ENCODE measurements at places on chromosomes 2 and 18.

- no peak overlapping the region for H3K4me3 ChIP-seq
- H3K27me3 ChIP-seq: no peaks in the 10 kb centered on the region
- no peaks in the 10 kb centered on the region for H3K36me3 ChIP-seq
- no peaks in the 10 kb centered on the region for H3K4me1 ChIP-seq
Observed at GRCh38 chr2:95390881-95391321, 11.6 kb upstream of the FAHD2A start.

DNA sequence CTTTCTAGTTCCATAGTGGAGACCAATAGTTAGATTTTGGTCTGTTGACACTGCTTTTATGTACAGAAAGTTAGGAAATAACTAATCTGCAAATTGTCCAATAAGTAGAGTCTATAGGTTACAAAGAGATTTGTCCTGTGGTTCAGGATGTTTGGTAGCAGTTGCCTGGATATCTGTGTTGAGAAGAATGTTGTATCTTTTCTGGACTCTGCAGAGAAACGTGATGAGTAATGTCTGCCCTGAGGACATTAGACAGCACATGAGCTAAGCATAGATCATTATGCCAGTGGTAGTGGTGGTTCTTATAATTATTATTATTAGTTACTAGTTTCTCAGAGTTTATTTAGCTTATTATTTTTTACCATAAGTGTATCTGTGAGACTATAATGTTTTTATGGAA, 65.8 kb downstream of the ANKRD62 start:
- H3K4me1 ChIP-seq: no peaks in the 10 kb centered on the region
- no peak overlapping the region for H3K27ac ChIP-seq
- DNase-seq: no peak

DNA sequence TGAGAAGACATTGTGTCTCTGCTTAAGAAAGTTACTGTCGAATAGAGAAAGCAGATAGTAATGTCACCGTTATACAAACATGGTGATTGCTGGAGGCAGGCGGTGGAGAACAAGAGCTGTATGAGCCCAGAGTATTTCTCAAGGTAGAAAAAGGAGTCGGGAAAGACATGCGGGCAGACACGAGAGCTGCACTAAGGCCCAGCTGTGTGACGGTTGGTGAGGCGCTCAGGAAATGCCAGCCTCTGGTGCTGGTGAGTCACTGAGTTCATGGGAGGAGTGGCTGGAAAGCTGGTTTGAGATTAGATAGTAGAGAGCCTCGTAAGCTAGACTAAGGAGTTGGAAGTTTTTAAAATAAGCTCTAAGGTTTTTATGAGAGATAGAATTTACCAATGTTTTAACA, 390.9 kb upstream of the TRIB2 start:
- no peaks in the 10 kb centered on the region for H3K4me1 ChIP-seq
- no peaks in the 10 kb centered on the region for H3K27me3 ChIP-seq
- peak; percentile 58 for DNase-seq
- no peak overlapping the region for H3K4me3 ChIP-seq
- H3K27ac ChIP-seq: no peak overlapping the region

GRCh38 chr2:54176577-54176976, 61.2 kb downstream of the ACYP2 start:
- H3K4me1 ChIP-seq: no peaks in the 10 kb centered on the region
- DNase-seq: peak; percentile 76
- no peaks in the 10 kb centered on the region for H3K27me3 ChIP-seq
- H3K4me3 ChIP-seq: no peak overlapping the region
- H3K27ac ChIP-seq: no peak overlapping the region
- H3K36me3 ChIP-seq: no peaks in the 10 kb centered on the region

DNA sequence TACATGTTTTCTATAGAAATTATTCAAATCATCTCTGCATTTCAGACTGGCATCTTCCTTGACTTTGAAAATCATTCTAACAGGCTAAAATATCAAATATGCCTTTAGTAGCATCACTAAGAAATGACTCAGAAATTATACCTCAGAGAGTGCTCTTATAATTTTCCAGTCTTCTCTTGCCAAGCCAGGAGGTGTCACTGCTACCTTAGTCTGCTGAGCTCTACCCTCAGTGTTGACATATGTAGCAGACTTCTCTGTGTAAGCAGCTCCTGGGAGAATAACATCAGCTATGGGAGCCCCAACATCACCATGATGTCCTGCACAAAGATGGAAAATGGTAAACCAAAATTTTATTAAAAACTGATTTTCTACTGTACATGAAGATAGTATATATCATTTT, 31.6 kb downstream of the NDUFS1 start:
- H3K4me1 ChIP-seq: no peaks in the 10 kb centered on the region
- H3K4me3 ChIP-seq: no peak overlapping the region
- DNase-seq: peak; percentile 18

- no peak overlapping the region for H3K27ac ChIP-seq
- no peak overlapping the region for H3K4me3 ChIP-seq
- H3K4me1 ChIP-seq: no peaks in the 10 kb centered on the region
- DNase-seq: no peak
- no peaks in the 10 kb centered on the region for H3K36me3 ChIP-seq
Observed at GRCh38 chr2:235954888-235955480, 213.2 kb downstream of the GBX2 start.

DNA sequence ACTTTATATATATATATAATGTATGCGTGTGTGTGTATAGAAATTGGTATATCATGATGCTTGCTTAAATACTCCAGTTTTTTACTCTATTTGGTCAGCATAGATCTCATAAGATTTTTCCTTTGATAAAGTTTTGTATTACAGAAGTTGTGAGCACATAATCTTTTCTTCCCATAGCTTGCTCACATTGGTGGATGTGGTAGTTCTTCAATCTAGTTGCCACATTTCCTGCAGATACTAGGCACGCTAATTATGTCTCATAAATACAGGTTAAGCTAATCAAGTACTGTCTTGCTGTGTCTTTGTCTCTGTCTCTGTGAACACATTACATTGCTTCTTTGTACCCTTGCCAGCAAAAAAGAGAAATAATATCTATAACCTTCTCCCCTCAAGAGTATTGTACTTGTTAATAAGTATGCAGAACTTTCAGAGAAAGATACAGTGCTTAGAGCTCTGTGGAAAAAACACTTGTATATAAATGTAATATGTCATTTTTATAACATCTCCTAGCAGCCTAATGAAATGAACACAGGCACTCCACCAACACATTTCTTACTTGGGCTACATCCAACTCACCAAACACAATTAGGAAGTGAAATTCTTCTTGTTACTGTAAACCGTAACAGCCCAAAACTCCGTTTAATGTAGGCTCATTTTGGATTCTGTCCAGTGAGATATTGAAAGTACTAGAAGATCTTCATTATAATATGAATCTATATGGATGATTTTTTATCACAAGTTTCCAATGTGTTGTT, 306.7 kb upstream of the SLC8A1 start:
- DNase-seq: no peak
- H3K4me1 ChIP-seq: no peaks in the 10 kb centered on the region
- no peaks in the 10 kb centered on the region for H3K36me3 ChIP-seq
- no peaks in the 10 kb centered on the region for H3K27me3 ChIP-seq
- no peak overlapping the region for H3K4me3 ChIP-seq

DNA sequence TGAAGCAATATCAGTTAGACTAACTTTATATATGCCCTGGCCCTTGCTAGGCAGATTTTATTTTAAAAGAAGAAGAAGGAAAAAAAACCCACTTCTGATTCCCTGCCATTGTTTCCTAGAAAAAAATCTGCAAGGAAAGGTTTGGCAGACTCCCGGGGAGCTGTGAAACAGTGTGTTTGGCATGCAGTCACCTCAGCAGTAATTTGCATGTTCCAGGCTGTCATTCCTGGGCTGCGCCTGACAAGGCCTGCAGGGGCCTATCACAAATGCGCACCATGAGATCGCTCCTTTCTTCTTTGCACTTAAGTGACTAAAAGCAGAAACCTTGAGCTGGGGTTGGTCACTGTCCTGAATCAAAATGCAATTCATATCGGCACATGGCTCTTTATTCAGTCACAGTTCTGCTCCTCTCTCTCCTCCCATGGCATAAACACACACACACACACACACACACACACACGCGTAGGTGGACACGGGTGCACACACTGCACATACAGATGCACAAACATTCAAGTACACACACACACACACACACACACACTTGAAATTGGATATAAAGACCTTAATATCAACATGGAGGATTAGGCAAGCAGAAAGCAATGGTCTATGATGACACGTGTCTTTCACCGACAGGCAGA, 172.8 kb downstream of the MYT1L start:
- H3K36me3 ChIP-seq: no peaks in the 10 kb centered on the region
- no peak overlapping the region for H3K27ac ChIP-seq
- H3K4me1 ChIP-seq: no peaks in the 10 kb centered on the region
- DNase-seq: peak; percentile 45
- H3K4me3 ChIP-seq: no peak overlapping the region
